ENCODE measurements at places on chromosomes 1 and 21. TPM values are rescaled to one million over a fixed set of nuclear protein-coding genes. Genes with fewer than 3 reads are reported as not detected.

- H3K27me3 ChIP-seq, result peaks cover 3% of the 10 kb centered on the region
- H3K4me1 ChIP-seq, result no peaks in the 10 kb centered on the region
- no peak overlapping the region for H3K4me3 ChIP-seq
- no peak for DNase-seq
Measured at GRCh38 chr1:2330035-2330434, 61.3 kb downstream of the MORN1 start.

- no peak overlapping the region for H3K27ac ChIP-seq
- peaks cover 9% of the 10 kb centered on the region for H3K27me3 ChIP-seq
- H3K36me3 ChIP-seq, result no peaks in the 10 kb centered on the region
- DNase-seq, result no peak
- no peak overlapping the region for H3K4me3 ChIP-seq
Measured at GRCh38 chr1:74683656-74684055, 10.1 kb upstream of the ERICH3 start.

GRCh38 chr1:207891148-207891547 lies 19.8 kb downstream of the CD34 start:
- H3K4me3 ChIP-seq, result no peak overlapping the region
- no peak overlapping the region for H3K27ac ChIP-seq

DNA sequence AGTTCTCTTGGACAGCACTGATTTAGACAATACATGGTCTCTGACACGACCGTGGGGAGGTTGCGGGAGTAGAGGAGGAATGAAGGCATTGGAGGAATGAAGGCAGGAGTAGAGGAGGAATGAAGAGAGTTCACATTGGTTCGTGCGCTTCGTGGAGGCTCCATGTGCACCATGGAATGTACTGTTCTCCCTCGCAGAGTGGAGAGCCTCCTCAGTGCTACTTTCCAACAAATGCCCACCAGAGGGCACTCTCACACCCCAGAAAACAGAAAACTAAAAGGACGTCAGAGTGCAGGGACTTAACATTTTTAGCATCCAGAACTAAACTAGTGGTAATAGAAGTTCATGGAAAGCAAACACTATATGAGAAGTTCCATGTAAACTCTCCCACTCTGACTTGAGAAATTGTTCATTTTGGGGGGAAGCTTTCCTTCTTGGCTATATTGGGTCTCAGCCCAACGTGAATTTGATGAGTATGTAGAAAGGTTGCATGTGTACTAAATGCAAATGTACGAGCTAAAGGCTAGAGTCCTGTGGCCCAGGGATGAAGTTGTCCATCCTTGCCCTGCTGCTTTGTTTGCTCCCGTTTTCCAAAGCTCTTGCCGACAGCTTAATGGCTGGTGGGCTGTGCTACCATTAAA lies 211.6 kb downstream of the LMX1A start:
- no peak overlapping the region for H3K4me3 ChIP-seq
- H3K27ac ChIP-seq, result no peak overlapping the region
- no peaks in the 10 kb centered on the region for H3K4me1 ChIP-seq
- peak; percentile 11 for DNase-seq
- H3K27me3 ChIP-seq, result peaks cover 34% of the 10 kb centered on the region

DNA sequence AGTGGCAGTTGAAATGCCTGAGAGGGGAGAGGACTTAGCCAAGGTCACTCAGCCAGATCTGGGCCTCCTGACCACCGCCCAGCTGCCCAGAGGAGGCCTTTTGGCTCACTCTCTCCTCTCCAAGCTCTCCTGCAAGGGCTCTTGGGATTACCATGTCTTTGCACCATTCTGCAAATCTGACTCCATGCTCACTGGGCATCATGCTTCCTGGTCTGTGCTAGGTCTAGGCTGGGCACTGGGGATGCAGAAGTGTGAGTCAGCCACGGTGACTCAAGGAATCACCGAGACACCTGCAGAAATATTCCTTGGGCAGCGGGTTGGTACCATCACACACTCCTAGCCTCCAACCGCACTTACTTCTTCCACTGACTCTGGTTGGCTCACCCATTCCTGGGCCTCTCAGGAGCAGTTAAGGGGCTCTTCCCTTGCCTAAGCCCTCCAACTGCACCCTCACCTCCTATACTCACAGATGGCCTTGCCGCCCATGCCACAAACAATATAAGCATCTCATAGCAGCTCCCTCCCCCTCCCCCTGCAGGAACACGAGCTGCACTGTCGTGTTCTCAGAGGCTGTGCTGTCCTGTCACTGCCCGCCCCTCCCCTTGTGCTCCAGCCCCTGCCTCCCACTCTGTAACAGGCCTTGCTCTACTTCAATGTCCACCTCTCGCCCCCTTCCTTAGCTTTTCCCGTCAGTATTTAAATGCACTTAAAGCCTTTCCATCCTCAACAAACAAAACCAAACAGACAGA lies 34.8 kb downstream of the CDCP2 start:
- H3K4me3 ChIP-seq, result no peak overlapping the region
- H3K27me3 ChIP-seq, result no peaks in the 10 kb centered on the region
- no peak overlapping the region for H3K27ac ChIP-seq
- peaks cover 4% of the 10 kb centered on the region for H3K4me1 ChIP-seq

GRCh38 chr1:201501812-201502510 lies 5.0 kb downstream of the CSRP1 start:
- H3K36me3 ChIP-seq, result peaks cover 5% of the 10 kb centered on the region
- no peaks in the 10 kb centered on the region for H3K27me3 ChIP-seq
- peaks cover 24% of the 10 kb centered on the region for H3K4me1 ChIP-seq
- no peak overlapping the region for H3K4me3 ChIP-seq
- no peak for DNase-seq

- H3K27me3 ChIP-seq, result peaks cover 64% of the 10 kb centered on the region
- no peak overlapping the region for H3K4me3 ChIP-seq
- H3K36me3 ChIP-seq, result no peaks in the 10 kb centered on the region
- DNase-seq, result no peak
- no peak overlapping the region for H3K27ac ChIP-seq
Measured at GRCh38 chr1:6248161-6248776, 4.3 kb downstream of the HES3 start.

GRCh38 chr1:220251272-220251671 lies 21.0 kb downstream of the RAB3GAP2 start:
- H3K27me3 ChIP-seq, result no peaks in the 10 kb centered on the region
- H3K27ac ChIP-seq, result no peak overlapping the region
- no peak for DNase-seq
- peaks cover 3% of the 10 kb centered on the region for H3K4me1 ChIP-seq
- H3K36me3 ChIP-seq, result peaks cover 83% of the 10 kb centered on the region
- H3K4me3 ChIP-seq, result no peak overlapping the region

DNA sequence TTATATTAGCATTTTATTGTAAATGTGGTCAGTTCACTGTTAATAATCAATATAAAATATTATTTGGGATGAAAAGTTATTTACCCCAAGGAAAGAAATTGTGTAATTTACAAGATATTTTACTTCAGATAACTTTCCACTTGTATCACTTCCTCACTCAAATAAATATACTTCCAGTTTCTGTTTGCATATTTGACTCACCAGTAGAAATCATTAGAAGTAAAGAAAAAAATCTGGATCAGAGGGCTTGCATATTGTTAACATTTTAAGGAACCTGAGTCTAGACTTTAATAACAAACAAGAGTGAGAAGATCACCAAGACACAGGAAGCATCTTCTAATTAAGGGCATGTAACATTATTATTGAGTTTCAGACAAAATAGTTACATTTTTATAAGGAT lies 347 bp upstream of the KRTAP20-4 start:
- H3K4me3 ChIP-seq, result no peak overlapping the region
- no peak overlapping the region for H3K27ac ChIP-seq
- peaks cover 3% of the 10 kb centered on the region for H3K27me3 ChIP-seq
- DNase-seq, result no peak

DNA sequence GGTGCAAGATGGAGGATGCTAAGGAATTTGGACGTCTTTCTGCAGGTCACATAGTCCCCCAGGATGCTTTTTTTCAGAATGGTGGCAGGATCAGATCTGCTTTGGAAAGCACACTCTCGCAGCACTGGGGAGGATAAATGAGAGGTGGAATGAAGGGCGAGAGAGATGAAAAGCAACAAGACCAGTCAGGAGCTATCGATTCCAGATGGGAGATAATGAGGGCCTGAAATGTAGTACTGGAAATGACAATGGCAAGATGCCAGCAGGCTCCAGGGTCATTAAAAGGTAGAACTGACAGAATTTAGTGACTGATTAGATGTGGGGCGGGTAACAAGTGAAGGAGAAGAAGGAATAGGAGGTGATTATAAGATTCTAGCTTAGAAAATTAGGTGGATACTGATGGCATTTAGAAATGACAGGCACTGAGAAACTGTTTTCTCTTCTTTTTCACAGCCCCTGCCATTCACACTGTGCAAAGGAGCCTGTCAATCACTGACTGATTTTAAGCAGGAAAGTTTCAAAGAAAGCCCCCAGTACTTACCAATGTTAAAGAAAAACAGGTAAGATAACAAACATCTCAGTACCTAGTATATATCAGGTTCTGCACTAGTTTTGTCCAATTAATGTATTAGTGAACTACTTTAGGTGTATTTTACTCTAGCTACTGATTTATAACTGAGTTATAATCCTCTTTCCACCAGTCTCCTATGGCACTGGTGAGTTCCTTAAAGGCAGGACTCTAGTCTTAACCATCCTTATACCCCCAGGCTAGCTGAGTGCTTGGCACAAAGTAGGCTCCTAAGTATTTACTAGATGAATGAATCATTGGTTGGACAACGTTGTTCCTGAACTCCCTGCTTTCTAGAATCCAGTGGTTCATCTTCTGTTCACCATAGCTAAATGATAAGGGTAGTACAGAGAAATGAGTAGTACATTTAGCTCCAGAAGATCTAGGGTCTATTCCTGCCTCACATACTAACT lies 9.2 kb downstream of the PIGM start:
- no peak for DNase-seq
- H3K4me3 ChIP-seq, result no peak overlapping the region
- no peak overlapping the region for H3K27ac ChIP-seq

DNA sequence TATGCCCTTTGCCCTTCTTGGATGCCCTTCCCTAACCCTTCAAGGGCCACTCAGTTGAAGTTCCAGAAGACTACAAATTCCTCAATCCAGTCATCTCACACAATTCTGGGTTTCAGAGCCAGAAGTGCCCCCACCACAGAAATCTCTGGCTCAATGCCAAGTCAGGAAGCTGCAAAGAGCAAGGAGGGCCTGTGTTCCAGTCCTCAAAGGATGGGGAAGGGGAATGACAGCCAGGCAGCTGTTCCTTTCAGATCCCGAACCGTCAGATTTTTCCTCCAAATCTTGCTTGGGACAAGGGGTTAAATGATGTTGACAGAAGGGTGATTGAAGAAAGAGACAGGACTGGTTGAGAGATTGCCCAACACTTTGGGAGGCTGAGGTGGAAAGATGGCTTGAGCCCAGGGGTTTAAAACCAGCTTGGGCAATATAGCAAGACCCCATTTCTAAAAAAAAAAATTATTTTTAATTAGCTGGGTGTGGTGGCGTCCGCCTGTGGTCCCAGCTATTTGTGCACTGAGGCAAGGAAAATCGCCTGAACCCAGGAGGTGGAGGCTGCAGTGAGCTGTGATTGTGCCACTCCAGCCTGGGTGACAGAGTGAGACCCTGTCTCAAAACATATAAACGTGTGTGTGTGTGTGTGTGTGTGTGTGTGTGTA lies 716 bp upstream of the HPDL start:
- peaks cover 3% of the 10 kb centered on the region for H3K27me3 ChIP-seq
- H3K4me1 ChIP-seq, result peaks cover 29% of the 10 kb centered on the region
- DNase-seq, result no peak
- peaks cover 27% of the 10 kb centered on the region for H3K36me3 ChIP-seq
- peak overlapping the region; percentile 87 for H3K4me3 ChIP-seq

GRCh38 chr21:46141767-46142581 lies 13.4 kb downstream of the FTCD start:
- DNase-seq, result no peak
- H3K36me3 ChIP-seq, result no peaks in the 10 kb centered on the region
- H3K27me3 ChIP-seq, result no peaks in the 10 kb centered on the region
- H3K4me1 ChIP-seq, result peaks cover 14% of the 10 kb centered on the region
- H3K27ac ChIP-seq, result no peak overlapping the region
- no peak overlapping the region for H3K4me3 ChIP-seq

- H3K4me3 ChIP-seq, result no peak overlapping the region
- H3K36me3 ChIP-seq, result no peaks in the 10 kb centered on the region
- H3K27ac ChIP-seq, result no peak overlapping the region
- DNase-seq, result no peak
Measured at GRCh38 chr1:192506741-192507155, 68.8 kb upstream of the RGS1 start.

- H3K4me1 ChIP-seq, result peaks cover 27% of the 10 kb centered on the region
- H3K36me3 ChIP-seq, result peaks cover 40% of the 10 kb centered on the region
Measured at GRCh38 chr1:151405187-151405951, 6.0 kb downstream of the PSMB4 start.

GRCh38 chr1:113941245-113941559 lies 12.1 kb downstream of the HIPK1 start:
- no peak for DNase-seq
- H3K4me3 ChIP-seq, result peak overlapping the region; percentile 69
- peaks cover 73% of the 10 kb centered on the region for H3K4me1 ChIP-seq

DNA sequence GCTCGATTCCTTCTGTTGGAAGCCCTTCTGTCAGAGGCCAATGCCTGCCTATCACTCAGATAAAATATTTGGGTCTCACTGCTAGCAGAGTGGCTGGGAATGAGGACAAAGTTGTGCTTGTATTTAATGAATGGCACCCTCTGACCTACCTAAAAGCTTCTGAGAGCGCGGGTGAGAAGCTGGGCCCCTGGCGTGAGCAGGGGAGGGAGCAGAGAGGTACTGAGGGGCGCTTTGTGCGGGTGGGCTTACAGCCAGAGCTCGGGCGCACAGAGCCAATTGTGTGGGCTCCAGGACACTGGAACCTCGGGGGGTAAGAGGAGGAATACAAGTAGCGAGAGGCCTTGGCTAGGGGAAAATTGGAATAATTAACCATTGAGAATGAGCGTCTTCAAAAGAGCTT lies 32.3 kb downstream of the PCAT6 start:
- DNase-seq, result no peak
- peaks cover 1% of the 10 kb centered on the region for H3K4me1 ChIP-seq
- H3K27me3 ChIP-seq, result peaks cover 12% of the 10 kb centered on the region
- no peak overlapping the region for H3K27ac ChIP-seq

DNA sequence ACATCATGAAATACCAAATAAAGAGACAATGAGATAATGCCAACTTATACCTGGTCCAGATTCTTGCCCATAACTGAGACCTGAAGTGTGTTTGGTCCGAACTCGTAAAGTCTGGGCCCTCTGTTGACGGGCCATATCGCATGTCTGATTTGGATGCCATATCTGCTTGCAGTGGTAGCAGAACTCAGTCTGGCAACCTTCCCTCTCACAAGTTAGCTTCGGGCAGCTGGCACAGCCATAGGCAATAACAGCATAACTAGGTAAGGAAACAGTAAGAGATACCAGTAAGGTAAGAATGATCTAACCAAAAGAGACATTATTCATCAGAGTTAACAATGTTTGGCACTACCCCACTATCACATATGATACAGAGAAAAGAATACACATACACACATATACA lies 15.1 kb downstream of the RNF19B start:
- no peak overlapping the region for H3K27ac ChIP-seq
- no peak for DNase-seq
- H3K27me3 ChIP-seq, result no peaks in the 10 kb centered on the region
- H3K36me3 ChIP-seq, result peaks cover 12% of the 10 kb centered on the region
- no peak overlapping the region for H3K4me3 ChIP-seq

The FTCD gene
- total RNA-seq, result not detected

The PRELP gene
- total RNA-seq, result not detected

The LCE1B gene
- total RNA-seq, result not detected

The ASPM gene
- total RNA-seq, result 31.4 TPM

The PPM1J gene
- total RNA-seq, result 0.94 TPM

The FCGR3A gene
- not detected for total RNA-seq

The ADORA3 gene
- not detected for total RNA-seq

The ASTN1 gene
- not detected for total RNA-seq
